Small intestine (tissue), 16 donors: ENCODE measurements at places on chromosomes 2 and 18.

GRCh38 chr2:147311058-147311430 is 533.8 kb upstream of the ACVR2A start:
- peak; percentile 79 for DNase-seq

GRCh38 chr2:43010438-43011157 is 215.8 kb downstream of the ZFP36L2 start:
- peak; percentile 58 for DNase-seq

GRCh38 chr2:213122725-213123124 is 28.7 kb downstream of the IKZF2 start:
- peak; percentile 11 for DNase-seq

DNA sequence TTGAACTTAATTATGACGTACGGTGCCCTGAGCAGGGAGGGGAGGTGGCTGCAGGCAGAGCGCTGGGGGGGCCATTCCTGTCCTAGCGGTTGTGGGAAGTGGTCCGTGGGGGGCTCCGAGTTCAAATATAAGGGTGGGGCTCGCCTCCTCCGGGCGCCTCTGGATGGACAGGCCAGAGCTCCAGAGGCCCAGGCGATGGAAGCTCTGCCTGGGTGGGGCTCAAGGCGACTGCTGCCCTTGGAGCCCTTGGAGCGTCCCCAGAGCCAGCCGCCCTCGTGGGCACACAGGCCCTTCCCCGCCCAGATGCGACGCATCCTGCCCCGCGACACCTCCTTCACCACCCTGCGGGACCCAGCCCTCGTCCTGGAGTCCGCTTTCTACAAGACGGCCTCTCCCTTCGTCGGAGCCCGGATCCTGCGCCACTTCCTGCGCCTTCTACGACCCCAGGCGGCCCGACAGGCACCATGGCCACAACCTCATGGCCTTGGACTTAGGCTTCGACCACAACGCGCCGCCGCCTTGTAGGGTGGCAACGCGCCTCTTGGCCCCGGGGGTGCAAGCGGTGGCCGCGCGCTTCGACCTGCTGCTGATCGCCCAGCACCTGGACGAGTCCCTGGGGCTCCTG is 10.5 kb downstream of the AQP12B start:
- no peak for DNase-seq

DNA sequence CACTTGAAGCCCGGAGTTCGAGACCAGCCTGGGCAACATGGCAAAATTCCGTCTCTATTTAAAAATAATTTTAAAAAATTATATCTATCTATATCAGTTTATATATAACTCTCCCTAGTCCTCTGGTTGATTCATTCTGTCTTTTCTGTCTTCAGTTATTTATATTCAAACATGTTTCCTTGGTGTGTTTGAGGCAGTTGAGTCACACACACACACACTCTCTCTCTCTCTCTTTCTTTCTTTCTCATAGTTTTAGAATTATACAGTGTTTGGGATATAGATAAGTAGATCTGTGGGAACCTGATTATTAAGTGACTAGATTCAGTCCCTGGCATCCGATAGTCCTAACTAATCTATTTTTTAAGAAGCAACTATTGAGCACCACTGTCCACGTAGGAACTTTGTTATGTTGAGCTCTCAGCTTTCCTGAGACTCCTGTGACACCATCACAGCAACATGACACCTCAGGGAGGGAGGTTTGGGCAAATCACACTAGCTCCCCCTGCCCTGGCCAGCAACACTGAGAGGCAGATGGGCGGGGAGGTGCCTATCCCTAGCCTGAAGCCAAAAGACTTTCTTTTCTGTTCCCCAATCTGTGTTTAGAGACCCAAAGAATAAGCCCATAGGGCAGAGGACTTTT is 482.7 kb downstream of the DLGAP1 start:
- DNase-seq: no peak

GRCh38 chr2:203534621-203535077 is 452 bp downstream of the RAPH1 start:
- DNase-seq: no peak

DNA sequence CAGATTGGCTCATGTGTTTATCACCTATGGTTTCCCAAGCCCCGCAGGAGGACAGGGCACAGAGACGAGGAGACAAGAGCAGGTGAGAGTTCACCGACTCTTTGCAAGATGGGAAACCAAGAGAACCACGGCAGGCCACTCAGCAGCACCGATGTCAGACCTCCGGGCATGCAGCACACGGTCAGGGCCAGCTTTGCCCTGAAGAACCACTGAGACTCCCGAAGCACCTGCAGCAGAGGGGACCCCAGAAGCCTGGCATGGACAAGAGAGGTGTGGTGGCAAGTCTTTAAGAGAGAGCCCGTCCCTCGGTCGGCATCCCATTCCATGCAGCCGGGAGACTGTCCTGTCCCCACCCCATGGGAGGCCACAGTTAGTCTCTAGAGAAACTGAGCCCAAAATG is 36.6 kb upstream of the TAF1B start:
- no peak for DNase-seq

DNA sequence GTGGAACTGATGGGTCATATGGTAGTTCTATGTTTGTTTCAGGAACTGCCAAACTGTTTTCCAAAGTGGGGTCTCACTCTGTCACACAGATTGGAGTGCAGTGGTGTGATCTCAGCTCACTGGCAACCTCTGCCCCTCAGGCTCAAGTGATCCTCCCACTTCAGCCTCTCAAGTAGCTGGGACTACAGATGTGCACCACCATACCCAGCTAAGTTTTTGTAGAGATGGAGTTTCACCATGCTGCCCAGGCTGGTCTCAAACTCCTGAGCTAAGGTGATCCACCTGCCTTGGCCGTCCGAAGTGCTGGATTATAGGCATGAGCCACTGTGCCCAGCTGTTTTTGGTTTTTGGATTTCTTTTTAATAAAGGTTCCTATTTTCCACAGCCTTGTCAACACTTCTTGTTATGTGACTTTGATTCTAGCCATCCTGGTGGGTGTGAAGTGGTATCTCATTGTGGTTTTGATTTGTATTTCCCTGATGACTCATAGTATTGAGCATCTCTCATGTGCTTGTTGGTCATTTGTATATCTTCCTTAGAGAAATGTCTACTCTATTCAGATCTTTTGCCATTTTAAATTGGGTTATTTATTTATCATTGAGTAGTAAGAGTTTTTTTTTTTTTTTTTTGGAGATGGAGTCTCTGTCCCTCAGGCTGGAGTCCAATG is 22.8 kb downstream of the NPC1 start:
- no peak for DNase-seq

DNA sequence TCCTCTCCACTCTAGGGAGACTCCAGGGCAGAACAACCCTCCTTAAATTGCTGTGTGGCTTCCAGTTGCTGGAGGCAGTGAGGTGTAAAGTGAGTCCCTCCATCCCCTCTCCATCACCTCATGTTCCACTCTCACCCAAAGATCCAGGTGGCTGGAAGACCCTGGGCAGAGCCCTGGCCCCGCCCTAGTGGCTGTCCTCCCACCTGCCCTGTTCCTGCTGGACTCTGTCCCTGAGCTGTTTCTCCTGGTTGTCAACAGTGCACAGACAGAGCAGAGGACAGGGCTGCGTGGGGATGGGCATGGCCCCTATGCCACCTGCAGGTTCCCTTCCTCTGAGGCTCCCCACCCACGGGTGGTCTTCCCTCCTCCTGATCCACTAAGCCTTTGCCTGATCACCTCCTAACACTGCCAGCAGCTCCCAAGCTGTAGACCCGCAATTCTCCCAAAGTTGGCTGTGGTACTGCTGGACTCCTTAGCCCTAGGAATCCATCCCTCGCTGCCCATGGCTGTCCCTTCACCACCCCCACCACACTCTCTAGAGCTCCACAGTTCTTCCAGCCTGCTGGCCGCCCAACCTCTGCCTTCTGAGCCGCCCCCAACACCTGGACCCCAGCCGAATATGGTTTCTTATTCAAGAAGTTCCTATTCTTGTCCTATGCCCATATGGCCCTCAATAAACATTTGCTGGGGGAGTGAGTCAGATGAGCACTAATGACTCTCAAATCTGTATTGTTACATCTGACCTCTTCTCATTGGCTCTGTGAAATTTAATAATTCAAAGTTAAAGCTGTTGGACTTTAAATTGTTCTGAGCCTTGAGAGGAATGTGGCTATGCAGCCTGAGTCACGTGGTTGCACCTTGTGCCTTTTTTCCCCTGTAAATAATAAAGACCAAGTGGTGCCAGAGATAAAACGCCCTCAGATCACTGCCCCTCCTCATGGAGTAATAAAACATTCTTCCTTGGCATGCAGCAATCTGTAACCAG is 260.0 kb upstream of the HS6ST1 start:
- peak; percentile 64 for DNase-seq

- no peak for DNase-seq
Measured at GRCh38 chr2:240573071-240573515, 4.8 kb downstream of the RNPEPL1 start.

- peak; percentile 98 for DNase-seq
Measured at GRCh38 chr2:73983322-73984202, 1.1 kb upstream of the TET3 start.

- DNase-seq: no peak
Measured at GRCh38 chr2:111668741-111669140, 215.3 kb downstream of the ANAPC1 start.

DNA sequence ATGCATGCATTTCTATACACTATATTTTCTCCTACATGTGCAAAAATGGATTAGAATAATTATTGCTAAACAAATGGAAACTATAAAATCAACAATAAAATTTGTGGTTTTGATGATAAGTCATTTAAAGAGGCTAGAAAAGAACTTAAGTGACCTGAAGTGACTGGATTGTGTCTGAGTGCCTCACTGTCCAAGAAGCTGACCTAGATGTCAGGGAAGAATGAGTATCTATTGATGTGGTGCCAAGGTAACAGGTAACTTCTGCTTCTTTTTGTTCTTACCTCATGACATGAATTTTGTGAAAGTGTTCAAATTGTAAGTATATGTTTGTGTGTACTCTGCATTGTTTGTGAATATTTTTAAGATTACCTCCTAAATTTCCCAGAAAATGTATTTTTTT is 1623.9 kb upstream of the ACVR2A start:
- DNase-seq: no peak

DNA sequence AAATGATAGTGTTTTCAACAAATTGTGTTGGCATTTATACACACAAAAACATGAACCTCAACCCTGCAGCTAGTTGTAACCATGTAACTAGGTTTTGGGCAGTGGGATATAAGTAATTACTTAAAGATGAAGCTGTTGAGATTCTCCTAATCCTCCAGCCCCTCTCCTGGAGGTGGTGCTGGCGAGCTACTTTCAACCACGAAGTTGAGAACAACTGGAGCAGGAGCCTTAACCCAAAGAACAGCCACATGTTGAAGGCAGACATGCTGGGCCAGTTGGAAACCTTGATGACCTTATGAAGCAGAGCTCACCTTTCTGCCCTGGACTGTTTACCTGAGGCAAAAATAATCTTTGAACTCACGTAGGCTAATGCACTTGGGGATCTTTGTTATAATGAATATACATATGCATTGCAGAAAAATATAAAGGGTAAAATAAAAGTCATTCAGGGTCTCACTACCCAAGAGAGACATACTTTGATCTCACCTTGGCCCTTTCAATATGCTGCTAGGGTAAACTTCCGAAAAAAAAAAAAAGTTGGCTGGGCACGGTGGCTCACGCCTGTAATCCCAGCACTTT is 89.6 kb upstream of the NPAS2 start:
- DNase-seq: peak; percentile 76

GRCh38 chr2:17795309-17795708 is 21.0 kb upstream of the MSGN1 start:
- DNase-seq: no peak

GRCh38 chr2:112671801-112672200 is 26.1 kb downstream of the SLC20A1 start:
- DNase-seq: no peak

DNA sequence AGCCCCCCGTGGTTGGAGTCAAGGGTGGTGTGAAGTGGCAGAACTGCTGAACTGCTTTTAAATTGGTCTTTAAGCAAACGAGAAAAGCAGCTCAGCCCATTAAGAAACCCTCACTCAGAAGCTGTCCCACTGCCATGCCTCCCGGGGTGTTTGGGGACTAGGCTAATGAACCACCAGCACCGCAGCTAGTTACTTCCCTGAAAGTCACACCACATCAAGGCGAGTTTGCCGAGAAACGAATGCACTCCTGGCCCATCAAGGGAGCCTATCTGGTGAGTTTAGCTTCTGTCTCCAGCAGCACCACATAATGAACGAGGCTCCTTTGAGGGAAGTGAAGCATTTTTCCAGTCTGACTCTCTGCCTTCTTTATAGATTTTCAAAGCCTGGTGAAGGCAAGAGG is 14.6 kb upstream of the ALK start:
- no peak for DNase-seq

DNA sequence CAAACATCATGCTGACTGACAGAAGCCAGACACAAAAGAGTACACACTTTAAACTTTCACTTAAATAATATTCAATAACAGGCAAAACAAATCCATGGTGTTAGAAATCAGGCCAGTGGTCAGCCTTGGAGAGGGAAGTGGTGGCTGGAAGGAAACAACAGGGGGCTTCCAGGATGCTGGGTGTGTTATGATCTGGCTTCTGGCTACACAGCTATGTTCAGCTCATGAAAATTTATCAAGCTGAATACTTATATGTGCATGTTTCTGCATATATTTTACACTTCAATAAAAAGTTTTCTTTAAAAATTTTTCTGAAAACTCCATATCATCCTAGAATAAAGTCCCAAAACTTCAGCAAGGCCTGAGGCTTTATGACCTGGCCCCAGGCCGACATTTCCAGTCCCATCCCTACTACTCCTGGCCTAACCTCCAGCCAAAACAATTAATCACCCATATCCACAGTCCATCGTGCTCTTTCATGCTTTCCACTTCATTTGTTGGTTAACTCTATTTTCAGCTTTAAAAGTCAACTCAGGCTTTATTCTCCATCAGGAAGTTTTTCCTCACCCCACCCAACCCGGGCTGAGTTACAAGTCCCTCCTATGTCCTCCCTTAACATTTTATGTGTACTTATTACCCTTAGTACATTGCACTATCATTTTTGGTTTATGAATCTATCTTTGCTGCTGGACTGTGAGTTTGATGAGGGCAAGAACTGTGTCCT is 27.9 kb upstream of the SPTBN1 start:
- no peak for DNase-seq

DNA sequence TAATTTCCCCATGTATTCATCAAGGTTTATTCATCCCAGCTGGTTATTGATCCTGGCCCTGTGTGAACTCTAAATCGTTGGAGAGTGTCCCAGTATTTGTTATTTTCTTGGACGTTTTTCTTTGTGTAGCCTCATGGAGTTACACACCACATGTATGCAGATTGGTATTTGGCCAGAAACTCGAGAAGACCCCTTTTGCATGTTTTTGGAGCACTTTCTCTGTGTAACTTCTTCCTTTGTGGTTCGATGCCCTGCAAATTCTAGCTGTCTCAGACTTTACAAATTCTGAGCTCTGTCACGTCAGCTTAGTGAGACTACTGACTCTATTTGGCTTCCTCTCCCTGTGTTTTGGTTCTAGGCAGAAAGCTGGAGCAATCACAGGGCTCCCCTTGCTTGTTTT is 198.7 kb downstream of the MCFD2 start:
- DNase-seq: no peak

DNA sequence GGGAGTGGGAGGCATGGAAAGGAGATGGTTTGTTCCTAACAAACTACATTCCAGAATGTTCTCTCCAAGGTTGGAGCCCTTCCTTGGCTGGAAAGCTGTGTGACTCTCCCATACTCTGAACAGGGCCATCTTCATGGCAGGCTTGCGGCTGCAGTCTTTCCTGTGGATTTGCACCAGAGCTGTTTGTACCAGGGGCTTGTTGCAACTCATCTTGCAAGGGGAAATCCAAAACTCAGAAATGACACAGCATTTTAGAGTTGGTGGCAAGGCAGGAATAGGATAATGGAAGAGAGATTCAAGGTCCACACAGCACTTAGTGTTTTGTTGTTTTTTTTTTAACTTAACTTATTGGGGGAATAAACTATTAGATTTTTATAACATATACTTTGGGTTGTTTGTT is 73.7 kb upstream of the ZNF516 start:
- DNase-seq: no peak

GRCh38 chr2:190413421-190413820 is 5.3 kb downstream of the MFSD6 start:
- no peak for DNase-seq
